ENCODE measurements at places on chromosomes 6 and 20.
A peak's percentile ranks its signal among the peaks of the same experiment; 100 is the strongest.

GRCh38 chr20:58177799-58178198, 50.7 kb downstream of the ANKRD60 start:
- DNase-seq, result no peak

- DNase-seq, result peak; percentile 27
These were observed 10.8 kb downstream of the GSTA4 start for GRCh38 chr6:52984247-52984646.

DNA sequence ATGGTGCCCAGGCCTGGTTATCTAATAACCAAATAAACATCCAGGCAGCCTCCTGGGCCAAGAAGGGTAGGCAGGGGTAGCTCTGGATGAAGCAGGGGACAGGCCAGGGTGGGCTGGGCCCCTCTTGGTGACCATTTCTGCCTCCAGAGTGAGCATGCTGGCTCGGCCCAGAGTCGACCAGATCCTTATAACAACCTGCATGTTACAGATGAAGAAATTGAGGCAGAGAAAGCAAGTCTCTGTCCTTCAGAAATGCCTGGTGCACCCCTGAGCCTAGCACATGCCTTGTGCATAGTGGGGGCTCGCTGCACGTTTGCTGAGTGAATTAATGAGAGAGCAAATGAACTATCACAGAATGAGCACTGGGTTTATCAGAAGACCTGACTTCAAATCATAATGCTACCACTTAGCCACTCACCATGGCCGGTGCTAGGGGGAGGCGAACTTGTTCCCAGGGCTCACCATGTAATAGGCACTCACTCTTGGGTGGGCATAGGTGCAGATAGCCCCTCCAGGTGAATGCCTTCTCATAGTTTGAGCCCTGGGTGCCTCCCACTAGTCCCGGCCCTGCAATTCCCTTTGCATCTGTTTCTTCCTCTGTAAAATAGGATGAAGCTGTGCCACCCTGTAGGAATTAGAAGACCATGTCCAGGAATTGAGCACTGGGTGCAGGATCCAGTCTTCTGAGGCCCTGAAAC, 3.8 kb upstream of the APCDD1L start:
- DNase-seq, result no peak

GRCh38 chr20:48957053-48957481, 35.6 kb downstream of the ARFGEF2 start:
- DNase-seq, result no peak

GRCh38 chr6:96022225-96022624, 6.5 kb downstream of the FUT9 start:
- no peak for DNase-seq

DNA sequence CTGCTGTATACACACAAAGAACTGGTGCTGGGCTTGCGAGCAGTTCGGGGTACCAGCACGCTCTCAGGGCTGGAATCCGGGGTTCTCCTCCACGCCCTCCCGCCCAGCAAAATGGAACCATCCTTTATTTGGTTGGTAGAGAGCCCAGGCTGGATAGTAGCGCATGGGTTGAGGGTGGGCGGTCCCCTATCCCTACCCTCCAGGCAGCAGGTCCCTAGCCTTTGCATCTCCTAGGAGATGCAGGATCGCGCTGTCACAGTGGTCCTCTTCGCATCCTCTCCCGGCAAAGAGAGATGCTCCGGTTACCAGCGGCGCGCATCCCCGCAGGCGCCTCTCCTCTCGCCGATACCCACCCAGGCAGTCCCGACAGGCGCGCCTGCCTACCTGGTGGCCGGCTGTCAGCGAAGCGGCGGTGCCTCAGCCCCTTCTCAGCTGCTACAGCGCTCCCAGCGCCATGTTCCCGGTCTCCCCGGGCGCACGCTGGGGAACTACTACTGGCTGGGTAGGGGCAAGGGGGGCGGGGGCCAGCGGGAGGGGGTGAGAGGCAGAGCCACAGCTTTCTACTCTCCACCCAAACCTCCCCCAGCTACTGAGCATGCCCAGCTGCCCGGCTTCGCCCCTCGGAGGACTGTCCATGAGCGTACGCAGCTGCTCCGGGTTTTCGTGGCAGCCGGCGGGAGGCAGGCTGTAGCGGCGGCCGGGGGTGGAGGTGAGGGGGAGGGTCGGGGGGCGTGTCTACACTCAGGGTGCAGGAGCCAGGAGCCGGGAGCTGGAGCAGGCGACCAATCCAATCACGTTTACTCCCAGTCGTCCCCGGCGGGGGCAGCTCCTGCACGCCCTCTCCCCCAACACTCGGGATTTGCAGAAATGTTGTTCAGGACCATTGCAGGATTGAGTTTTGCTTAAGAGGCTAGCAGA, at the start of gene PAK5:
Gene PAK5 (minus strand): TSS at position 699 of the 918 bp plus-strand sequence. CDS start 194,748 bp downstream, outside the sequence.
- DNase-seq, result no peak

DNA sequence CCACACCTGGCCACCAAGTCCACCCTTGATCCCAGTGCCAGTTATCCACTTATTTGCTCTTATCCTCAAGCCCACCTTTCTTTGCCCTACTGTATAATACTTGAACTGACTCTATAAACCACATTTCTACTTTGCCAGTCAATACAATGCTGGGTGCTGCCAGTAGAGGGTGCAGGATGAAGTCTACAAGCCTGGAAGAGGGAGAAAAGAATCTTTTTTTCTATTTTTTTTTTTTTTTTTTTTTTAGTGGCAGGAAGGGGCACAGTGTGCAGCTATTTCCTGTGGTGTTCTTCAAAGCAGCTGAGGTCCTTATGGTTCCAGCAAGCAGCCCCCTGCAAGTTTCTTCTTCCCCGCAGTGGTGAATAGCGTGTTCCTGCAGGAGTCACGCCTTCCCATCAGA, 22.2 kb upstream of the GABRR1 start:
- DNase-seq, result peak; percentile 28

- peak; percentile 77 for DNase-seq
These were observed 100.4 kb upstream of the MLN start for GRCh38 chr6:33904050-33904746.

DNA sequence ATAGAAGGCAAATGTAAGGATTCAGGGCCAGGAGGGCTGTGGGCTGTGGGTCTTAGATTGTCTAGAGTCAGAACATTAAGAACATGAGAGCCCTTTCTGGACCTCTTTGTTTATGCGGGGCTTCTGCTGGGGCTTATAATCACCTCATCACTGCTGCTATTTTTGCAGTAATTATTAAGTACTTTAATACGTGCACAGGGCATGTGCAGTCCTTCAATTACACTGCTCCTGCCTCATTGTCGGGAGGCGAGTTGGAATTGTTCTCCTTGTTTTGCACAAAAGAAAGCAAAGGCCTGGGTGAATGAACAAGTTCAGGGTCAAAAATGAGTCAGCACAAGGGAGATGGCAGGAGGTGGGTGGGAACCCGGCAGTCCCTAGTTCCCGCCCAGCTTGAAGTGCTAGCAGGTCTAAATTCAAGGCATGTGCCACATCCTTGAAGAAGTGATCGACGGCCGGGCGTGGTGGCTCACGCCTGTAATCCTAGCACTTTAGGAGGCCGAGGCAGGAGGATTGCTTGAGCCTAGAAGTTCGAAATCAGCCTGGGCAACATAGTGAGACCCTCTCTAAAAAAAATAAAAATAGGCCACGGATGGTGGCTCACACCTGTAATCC, 34.4 kb upstream of the PTPN1 start:
- DNase-seq, result no peak

DNA sequence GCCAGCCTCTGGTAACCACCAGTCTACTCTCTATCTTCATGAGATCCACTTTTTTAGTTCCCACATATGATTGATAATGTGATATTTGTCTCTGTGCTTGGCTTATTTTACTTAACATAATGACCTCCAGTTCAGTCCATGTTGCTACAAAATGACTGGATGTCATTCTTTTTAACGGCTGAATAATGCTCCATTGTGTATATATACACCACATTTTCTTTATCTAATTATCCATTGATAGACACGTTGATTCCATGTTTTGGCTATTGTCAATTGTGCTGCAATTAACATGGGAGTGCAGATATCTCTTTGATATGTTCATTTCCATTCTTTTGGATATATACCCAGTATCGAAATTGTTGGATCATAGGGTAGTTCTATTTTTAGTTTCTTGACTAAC, 89.3 kb downstream of the ATRN start:
- no peak for DNase-seq
